ENCODE measurements at places on chromosomes 7 and 10.
A peak's percentile ranks its signal among the peaks of the same experiment; 100 is the strongest.

DNA sequence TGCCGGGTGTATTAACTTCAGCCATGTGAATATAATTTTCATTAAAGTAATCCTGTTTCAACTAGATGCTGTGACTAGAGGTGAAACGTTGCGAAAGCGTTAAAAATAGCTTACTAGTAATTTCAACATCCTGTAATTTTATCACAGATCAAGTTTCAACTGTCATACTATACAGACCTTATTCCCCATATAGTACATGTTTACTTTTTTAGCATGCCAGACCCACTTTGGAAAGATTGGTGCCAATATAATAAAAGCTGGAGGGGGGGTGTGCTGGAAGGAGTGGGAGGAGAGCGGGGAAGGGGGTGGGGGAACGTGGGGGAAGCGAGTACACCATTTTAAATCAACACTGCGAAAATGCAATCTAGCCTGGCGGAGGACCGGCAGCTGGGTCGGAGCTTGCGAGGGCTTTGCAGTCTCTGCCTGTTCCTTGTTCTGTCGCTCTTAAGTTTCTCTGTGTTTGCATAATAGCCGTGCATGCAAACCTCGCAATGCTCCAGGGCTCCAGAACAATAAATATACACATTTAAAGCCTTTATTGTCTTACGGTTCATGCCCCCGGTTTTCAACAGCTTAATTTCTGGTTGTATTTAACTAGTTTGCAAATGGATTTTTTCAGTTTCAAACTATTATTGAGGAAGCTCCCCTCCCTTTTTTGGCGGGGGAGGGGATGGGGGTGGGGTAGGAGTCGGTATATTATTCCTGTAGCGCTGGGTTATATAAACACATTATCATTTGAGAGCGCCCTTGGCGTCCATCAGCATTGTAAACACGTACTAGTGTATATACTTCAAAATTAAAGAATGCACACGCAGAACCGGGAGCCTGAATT is 1.3 kb upstream of the ARID5B start:
- peak; percentile 49 for DNase-seq

- no peak for DNase-seq
Measured at GRCh38 chr7:64959072-64959747, 31.6 kb downstream of the ZNF117 start.

GRCh38 chr10:89369156-89370105 is 8.4 kb upstream of the IFIT1B start:
- peak; percentile 51 for DNase-seq

GRCh38 chr7:122268101-122268500 is 36.4 kb downstream of the FEZF1 start:
- no peak for DNase-seq

- DNase-seq: peak; percentile 41
Measured at GRCh38 chr10:13485623-13486022, 43.2 kb downstream of the BEND7 start.

DNA sequence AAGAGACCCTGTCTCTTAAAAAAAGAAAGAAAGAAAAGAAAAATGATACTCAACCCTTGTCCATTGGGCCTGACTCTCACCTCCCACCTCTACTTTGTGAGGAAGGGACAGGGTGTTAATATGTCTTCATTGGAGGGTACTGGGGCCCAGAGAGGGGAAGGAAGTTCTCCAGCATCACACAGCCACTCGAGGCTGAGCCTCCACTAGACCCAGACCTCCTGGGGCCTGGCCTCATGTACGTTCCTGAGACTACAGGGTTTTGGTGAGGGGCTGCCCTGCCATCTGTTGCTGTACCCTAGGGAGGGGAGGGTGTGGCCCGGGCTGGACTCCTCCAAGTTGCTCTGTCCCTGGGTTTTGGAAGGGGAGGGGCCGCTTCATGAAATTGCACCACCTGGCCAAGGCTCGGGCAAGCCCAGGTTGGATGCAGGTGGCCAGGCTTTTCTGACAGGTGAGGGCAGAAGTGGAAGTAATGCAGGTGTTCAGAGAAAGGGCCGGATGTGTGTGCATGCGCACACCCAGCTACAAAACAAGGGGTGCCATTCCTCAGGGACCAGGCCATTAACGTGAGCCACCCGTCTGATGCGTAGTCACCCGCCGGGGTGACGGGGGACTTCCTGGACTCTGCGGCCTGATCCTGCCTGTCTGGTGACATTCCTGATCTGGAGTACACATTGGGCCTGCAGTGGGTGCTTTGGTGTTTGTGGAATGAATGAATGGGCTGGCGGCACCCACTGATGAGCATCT is 21.7 kb downstream of the GTF2IRD1 start:
- DNase-seq: no peak

GRCh38 chr7:144565586-144565985 is 162.1 kb upstream of the NOBOX start:
- no peak for DNase-seq

GRCh38 chr7:103130901-103131624 is 17.8 kb downstream of the NAPEPLD start:
- DNase-seq: no peak

- DNase-seq: peak; percentile 84
Measured at GRCh38 chr10:79192677-79193003, 123.9 kb downstream of the ZMIZ1 start.

DNA sequence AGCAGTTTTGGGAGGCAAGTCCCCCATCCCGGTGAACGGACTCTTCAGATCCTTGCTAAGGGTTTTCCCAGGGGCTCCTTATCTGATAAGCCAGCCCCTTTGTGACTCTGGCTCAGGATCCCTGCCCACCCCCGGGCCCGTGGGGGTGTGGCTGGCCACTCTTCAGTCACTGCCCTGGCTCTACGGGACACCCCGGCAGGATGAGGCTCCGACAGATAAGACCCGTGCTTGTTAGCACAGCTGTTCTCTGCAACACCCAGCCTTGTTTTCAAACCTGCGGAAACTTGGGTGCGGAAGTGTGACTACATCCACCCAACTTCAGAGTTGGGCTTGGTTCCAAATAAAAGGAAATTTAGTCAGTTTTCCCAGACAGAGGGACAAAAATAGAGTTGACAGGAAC is 66.7 kb upstream of the PODXL start:
- DNase-seq: no peak

DNA sequence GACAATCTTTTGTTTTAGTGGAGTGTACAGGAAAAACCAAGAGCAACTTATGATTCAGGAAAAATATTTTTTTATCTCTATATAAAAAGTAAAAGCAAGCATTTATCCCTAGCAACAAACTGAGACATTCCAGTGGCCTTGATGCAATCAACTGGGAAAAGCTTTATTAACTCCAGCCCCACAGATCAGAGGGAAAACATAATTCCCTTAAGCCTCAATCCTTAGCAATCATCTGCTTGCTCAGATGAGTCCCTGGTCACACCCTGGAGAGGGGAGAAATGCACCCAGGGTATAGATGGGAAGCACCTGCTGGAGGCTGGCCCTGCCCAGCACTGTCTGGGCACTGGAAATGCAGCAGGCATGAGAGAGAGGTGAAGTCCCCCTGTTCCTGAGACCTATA is 636.6 kb downstream of the TNS3 start:
- peak; percentile 75 for DNase-seq

GRCh38 chr7:115009139-115009538 is 87.2 kb downstream of the MDFIC start:
- DNase-seq: no peak

GRCh38 chr7:75888464-75889222 is 9.8 kb downstream of the RHBDD2 start:
- DNase-seq: no peak

- DNase-seq: peak; percentile 22
Measured at GRCh38 chr7:30117896-30118295, 16.9 kb upstream of the MTURN start.

- no peak for DNase-seq
Measured at GRCh38 chr7:26584326-26584725, 280.1 kb downstream of the SKAP2 start.

GRCh38 chr7:84149573-84149972 is 45.0 kb downstream of the SEMA3A start:
- no peak for DNase-seq

All from AG20443 (cell line).